Right renal pelvis (tissue), 4 donors: ENCODE measurements at places on chromosomes 1 and 21.

DNA sequence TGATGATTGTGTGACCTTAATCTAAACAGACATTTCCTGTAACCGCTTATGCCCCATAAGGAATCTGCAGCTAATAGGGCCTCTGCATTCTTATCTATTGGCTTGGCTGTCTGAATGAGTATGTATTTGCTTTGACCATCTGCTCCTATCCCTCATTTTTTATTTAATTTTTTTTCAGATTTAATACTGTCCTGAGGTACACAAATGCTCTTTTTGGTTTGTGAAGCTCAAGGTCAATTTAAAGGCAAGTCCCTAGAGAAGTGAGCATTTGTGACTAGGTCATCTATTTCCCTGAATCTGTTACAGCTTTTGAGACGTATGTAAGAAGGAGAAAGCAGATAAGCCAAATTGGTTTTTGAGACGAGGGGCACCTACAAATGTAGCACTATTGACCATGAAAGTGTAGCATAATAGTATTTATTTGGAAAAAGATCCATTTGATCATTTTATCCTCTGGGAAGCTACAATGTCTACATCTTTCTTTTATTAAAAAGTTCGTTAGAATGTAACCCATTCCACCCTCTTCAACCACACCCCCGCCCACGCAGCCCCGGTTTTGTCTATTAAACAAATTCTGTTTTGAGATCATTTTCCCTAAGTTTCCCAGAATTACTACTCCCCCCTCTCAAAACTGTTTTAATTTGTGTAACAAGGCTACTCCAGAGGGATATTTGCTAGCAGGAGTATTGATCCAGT is 69.2 kb upstream of the HSPA13 start:
- no peak for DNase-seq

GRCh38 chr1:58971629-58972140 is 187.8 kb upstream of the JUN start:
- DNase-seq, result no peak

- DNase-seq, result no peak
These were observed 23.6 kb upstream of the TTLL10 start for GRCh38 chr1:1150100-1150499.

DNA sequence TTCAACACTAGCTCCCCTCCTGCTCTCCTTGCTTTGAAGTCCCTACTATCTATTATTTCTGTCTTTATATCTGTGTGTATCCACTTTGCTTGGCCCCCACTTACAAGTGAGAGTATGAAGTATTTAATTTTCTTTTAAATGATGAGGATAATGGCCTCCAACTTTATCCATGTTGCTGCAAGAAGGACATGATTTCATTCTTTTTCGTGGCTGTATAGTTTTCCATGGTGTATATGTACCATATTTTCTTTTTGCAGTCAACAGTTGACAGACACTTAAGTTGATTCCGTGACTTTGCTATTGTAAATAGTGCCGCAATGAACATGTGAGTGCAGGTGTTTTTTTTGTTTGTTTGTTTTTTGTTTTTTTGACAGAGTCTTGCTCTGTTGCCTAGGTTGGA is 365.6 kb downstream of the ZP4 start:
- DNase-seq, result no peak

- DNase-seq, result no peak
These were observed 73.5 kb upstream of the LRRC7 start for GRCh38 chr1:69494221-69494620.

GRCh38 chr1:162080472-162081015 is 11.1 kb downstream of the NOS1AP start:
- no peak for DNase-seq

GRCh38 chr1:215543191-215543606 is 23.9 kb upstream of the KCTD3 start:
- no peak for DNase-seq

DNA sequence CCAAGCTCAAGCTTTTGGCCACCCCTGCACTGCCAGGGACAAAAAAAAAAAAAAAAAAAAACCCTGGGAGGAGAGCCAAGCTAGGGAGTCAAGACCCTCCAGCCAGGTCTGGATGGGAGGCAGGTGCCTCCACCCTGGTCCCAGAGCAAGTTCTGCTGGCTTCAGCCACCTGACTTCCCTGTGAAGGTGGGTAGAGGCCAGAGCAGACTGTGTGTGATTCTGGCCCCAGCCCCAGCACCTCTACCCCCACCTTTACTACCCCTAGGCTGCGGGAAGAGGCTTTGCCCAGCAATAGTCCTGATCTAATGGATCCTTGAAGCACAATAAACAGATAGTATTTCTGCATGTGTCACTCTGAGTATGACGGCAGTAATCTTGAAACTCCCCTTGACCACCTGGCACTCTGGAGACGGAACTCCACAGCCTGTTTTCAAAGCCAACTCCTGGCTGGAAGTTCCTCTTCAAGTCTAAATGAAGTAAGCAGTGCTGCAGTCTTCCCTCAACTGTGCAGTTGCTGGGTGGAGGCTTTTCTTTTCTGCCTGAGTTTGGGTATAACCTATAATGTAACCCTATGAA is 9.8 kb downstream of the PDZK1IP1 start:
- DNase-seq, result no peak

- DNase-seq, result no peak
These were observed 21.0 kb upstream of the LYST start for GRCh38 chr1:235887676-235888075.

DNA sequence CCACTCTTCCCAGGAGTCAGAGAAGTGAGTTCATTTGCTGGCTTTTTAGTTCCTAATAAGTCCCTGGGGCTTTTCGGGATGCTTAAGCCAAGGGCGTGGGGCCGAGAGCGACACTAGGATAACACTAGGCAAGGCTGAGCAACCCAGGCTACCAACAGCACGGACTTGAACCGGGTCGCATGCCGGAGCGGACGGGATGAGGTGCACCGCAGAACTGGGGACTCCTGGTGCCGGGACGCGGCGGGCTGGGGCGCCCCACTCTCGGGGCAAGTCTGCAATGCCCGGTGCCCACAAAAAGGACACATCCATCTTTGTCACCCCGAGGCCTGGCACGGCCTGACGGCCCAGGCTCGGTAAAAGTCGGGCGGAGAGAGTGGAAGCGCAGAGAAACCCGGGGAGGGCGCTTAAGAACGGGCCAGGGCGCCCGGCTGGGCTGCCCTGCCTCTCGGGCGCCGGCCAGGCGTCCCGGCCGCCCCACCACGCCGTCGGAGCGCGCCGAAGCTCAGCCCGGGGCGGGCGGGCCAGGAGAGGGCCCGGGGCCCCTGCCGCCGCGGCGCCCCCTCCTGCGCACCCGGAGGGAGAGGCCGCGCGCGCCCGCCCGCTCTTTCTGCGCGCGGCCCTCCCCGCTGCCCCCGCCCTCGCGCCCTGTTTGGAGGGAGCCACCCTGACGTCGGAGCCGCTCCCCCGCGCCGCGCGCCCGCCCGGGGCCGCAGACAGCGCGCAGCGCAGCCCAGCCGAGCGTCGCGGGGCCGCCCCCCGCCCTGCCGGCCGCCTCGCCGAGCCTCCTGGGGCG is at the start of gene NBL1:
NBL1 (plus strand) TSS at position 710 of the 793 bp plus-strand sequence. CDS start 10,720 bp downstream, outside the sequence.
- DNase-seq, result no peak

DNA sequence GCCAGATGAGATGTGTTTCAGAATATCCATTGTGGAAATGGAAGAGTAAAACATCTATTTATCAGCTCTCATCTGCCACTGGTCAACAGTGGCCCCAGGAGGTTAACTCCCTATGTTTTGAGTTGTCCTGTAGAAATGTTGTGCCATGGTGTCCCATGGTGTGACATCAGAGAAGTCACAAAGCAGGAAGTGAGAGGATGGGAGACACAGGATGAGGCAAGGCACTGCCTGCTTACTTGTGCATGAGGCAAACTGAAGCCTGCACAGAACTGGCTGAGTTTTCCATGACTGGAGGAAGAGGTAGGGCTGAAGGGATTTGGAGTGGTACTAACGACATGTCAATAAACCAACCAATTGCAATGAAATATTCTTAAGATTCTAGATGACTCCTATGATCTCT is 131.5 kb upstream of the ZNF644 start:
- DNase-seq, result no peak
